ENCODE measurements at places on chromosomes 2 and 18.

DNA sequence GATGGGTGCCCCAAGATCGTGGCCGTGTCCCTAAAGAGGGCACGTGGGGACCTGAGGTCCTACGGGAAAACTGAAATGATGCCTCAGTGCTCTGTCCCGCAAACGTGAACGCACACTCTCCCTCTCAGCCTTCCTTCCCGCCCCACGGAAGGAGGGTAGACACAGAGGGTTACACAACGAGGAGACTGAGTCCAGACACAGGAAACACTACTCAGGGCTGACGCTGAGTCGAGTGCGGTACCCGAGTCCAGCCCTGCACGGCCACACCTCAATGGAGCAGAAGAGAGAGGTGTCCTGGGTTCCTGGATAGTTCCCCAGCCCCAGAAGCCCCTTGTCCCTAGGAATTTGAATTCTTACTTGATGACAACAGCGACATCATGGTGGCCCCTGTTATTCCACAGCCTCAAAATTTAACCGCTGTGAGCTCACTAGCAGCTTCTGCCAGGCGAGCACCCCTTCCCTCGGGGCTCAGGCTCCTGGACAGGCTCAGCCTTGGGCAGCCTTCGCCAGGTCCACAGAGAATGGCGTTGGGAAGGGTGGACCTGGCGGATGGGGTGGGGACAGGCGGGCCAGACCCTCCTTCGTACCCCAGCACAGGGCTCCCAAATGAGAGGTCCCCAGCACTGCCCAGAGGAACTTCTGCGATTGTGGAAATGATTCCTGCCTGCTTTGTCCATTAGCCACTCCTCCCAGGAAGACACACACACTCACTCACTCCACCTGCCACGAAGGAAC, 980 bp upstream of the RNPEPL1 start:
- peak; percentile 60 for DNase-seq

DNA sequence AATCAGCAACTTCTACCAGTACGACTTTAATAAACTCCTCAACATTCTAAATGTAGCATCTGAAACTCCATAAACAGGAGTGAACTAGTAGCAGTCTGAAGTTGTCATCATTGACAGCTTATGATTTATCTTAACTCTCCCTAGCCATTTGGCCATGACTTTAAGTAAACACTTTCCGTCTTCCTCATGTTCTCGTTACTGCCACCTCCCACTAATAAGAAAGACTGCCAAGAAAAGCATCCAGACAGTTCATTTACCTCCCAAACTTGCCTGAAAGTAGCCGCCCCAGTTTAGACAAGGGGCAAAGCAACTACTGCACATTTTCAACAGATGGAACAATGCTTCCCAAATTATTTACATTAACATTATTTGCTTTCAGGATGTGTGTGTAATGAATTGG, 287.5 kb downstream of the OSR1 start:
- DNase-seq, result no peak

GRCh38 chr2:29811378-29811777, 110.0 kb downstream of the ALK start:
- no peak for DNase-seq

DNA sequence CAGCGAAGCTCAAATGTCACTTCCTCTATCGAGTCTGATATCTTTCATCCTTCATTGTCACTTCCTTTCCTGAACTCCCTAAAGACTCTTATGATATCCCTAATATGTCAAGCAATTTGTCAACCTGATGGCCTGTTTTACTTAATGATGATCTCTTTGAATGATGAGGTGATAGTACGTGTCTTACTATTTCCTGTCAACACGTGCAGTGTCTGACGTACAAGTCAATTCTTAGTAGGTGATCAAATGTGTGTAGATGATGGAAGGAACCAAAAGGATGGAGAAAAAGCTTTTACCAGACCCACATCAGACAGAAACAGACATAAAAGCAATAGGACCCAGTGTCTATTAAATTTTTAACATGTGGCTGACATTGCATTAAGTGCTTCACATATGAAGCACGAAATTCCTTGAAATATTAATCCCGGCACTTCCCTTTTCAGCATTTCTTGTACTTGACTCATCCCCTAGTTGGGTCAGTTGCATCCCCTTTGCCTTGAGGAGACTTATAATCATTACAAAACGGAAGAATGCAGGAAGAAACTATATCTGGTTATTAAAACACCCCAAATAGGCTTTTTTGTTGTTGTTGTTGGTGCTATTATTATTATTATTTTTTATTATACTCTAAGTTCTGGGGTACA, 108.6 kb upstream of the NYAP2 start:
- no peak for DNase-seq

GRCh38 chr2:238287737-238288649, at the start of gene PER2:
TSS of gene PER2 (minus strand) at chr2:238288610. CDS start at chr2:238277936, 10,674 bp downstream.
- DNase-seq, result peak; percentile 57

- DNase-seq, result no peak
Observed at GRCh38 chr2:119769645-119770044, 9.9 kb downstream of the PTPN4 start.

- no peak for DNase-seq
Observed at GRCh38 chr2:8888963-8889362, 51.5 kb upstream of the KIDINS220 start.

GRCh38 chr2:230678451-230678850, 34.2 kb upstream of the CAB39 start:
- no peak for DNase-seq

DNA sequence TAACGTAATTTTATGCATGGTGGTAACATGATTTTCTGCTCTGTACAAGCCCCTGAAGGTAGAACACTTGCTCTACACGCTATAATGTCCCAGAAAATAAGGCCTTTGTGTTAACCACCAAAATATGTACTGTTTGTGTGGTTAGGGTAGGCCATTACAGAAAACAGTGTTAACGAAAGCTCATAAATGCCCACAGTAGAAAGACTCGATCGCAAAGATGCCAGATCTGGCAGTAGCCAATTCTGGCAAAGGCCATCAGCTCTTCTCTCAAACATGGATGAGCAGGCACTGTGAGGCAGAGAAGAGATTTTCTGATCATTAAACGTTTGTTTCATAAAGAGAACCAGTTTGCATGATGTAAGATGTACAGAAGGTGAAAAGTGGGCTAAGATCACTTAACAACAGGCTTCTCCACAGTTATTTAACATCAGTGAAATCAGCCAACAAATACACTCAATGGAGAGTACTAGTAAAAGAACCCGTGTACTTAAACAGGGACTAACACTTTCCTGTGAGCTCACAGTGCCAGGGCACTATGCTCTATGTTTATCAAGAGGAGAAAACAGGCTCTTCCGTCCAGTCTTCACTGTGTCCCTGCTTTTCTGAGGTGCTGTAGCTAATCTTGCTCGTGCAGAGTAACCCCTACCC, 80.3 kb downstream of the SPRED2 start:
- DNase-seq, result no peak

GRCh38 chr2:239383036-239383758, 17.6 kb downstream of the HDAC4 start:
- no peak for DNase-seq

- DNase-seq, result no peak
Observed at GRCh38 chr2:237218756-237219155, 133.1 kb downstream of the COPS8 start.

- DNase-seq, result no peak
Observed at GRCh38 chr2:198441246-198441645, 636.9 kb downstream of the PLCL1 start.

DNA sequence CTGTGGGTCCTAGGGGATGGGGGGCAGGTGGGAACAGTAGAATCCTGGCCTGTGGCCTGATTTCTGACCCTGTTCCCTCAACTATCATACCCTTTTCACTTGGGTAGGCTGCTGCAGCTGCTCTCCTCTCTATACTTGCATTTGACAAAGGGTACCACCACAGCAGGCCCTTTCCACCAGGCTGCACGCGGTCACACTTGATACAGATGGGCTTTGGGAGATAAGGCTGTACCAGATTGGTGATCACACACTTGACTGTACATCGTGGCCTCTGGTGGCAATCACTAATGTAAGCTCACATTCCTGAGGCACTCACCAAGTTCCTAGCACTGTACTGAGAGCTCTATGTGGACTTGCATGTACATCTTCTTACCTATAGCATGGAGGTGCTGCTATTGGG, 1.6 kb upstream of the RALB start:
- DNase-seq, result no peak

DNA sequence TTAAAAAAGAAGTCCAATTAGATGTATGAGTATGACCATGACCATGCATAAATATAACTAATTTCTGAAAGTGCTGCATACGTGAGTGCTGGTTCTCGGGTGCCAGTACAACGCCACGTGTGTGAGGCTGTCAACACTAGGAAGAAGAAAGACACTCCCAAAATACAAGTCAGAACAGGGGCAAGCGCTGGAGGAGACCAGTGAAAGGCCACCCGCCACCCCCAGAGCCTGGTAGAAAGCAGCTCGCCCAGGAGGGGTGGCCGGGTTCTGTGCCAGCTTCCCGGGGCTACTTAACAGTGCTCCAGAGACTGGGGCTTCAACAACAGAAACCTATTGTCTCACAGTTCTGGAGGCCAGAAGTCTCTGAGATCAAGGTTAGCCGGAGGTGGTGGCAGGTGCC, 147.6 kb downstream of the RTP5 start:
- no peak for DNase-seq

GRCh38 chr2:169047256-169048250, 16.4 kb upstream of the ABCB11 start:
- DNase-seq, result no peak

DNA sequence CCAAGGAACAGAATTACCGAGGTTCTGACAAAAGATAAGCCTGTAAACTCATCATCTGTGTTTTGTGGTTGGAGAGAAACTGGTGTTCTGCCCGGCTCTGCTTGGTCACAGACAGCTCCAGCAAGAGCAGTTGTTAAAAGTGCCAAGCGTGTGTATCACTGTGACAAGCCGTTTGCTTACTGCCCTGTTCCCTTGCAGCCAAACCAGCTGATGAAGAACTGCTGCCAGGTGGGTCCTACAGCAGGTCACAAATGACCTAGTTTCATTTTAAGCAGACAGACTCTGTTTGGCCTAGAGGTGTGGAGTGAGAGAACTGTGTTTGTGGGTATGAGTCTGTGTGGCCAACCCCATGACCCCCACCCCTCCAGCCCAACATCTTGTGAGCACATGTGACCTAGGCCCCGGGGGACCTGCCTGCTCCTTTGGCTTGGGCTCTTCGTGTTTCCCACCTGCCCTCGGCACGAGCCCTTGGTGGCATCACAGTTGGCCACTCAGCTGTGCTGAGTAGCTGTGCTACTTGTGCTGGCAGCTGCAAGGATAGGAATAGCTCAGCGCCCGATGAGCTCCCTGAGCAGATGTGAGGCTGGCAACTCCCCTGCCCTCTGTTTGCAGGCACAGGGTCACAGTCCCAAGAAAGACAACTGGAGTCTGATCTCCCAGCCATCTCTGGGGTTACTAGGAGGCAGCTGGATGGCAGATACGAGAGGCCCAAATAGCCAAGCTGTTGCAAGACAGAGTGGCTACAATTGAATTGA, 9.7 kb downstream of the OXER1 start:
- no peak for DNase-seq

GRCh38 chr2:79327460-79327859, 167.9 kb upstream of the REG3A start:
- DNase-seq, result no peak

- DNase-seq, result no peak
Observed at GRCh38 chr2:21451403-21451802, 327.6 kb downstream of the TDRD15 start.

GRCh38 chr2:24200799-24201198, 25.9 kb downstream of the FAM228A start:
- DNase-seq, result no peak

DNA sequence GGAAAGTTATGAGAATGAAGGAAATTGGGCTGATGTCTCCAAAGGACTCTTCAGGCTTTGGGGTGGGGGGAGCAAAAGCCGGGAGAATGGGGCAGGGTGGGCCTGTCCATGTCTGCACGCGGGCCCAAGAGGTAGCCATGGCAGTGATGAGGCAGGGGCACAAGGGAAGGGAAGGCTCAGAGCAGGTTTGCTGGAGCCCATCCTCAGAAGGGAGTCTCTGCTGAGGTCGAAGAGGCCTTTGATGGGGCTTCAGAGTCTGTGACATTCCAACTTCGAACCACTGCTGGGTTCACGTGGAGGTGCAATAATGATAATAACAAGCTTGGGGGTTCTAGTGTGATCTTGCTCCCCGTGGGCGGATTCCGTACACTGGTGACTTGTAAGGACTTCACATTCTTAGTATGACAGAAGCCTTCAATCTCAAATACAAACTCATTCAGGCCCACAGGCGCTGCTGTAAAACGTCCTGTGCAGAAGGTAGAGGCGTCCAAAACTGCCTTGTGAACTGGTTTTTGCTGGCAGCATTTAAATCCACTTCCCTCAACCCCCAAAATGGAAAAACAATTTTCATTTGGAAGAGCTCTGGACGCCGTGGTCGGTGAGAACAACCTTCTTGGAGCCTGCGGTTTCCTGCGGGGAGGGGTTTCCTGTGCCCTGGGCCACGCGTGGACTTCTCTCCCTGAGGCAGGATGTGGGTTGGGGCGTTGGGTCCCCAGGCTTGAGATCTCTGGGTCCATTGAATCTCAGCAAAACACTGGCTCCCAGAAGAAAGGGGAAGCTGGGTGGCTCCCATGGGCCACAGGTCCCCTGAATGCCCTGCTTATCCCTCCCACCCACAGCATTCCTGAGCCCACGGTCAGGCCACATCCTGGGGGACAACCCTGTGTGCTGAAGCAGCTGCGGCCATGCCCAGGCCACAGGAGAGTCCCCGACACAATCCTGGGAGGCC, 151.0 kb downstream of the TPO start:
- DNase-seq, result peak; percentile 22

All from activated T-cell treated with anti-CD3 and anti-CD28 coated beads, Interleukin-2, amount 50 U/mL, for 48 hours (primary cell).